ENCODE measurements at places on chromosomes 12 and 14.

GRCh38 chr14:67817750-67818438, 1.5 kb upstream of the ZFYVE26 start:
- no peak for DNase-seq

DNA sequence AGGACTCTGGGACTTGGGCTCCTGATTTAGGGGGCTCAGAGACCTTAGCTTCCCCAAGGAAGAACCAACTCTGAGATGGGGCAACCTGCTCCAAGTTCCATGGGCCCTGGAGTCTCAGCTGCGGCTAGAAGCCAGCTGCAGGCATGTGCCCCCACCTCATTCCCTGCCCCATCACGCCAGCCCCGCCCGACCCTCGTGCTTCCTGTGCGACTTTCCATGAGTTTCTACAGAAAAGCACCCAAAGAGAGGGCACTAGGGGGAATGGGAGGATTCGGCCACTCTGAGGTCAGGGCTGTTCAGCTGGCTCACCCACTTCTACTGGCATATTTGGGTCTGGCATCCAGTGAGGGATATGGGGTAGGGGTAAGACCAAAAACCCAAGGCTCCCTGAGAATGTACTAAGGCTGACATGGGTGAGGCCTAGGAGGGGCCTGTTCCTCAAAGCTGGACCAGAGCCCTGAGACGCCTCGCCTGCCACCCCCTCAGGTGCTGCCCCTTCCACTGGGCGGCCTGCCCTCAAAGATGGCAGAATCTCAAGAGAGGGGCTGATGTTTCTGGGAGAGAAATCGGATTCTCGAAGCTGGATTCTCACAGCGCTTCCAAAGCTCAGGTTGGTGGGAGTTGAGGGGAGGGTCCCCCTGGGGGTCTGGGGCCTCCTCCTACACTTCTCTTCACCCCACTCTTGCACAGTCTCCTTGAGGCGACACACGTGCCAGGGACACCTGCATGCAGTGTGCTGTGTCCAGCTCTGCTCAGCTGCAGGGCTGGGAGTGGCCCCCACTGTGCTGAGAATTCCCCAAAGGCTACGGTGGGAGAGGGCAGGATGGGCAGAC, 22.1 kb downstream of the FAIM2 start:
- no peak for DNase-seq

DNA sequence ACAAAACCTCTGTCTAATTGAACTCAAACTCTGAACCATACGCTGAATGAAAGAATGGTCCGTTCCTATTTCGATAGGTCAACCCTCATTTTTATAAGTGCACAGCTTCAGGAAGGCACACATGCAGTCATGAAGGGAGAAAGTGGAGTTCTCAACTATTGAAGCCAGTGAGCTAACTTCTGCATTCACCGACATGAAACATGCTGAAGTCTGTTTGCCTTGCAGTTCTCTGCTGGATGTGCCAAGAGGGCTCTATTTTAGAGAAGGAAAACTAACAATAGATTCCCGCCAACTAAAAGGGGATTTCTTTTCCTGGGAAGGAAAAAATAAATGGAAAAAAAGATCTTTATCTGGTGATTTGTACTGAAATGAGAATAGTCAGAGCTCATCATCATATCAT, 191.0 kb upstream of the PLEKHG7 start:
- DNase-seq, result no peak

- DNase-seq, result no peak
These were observed 1.8 kb downstream of the OTOGL start for GRCh38 chr12:80101126-80101525.

DNA sequence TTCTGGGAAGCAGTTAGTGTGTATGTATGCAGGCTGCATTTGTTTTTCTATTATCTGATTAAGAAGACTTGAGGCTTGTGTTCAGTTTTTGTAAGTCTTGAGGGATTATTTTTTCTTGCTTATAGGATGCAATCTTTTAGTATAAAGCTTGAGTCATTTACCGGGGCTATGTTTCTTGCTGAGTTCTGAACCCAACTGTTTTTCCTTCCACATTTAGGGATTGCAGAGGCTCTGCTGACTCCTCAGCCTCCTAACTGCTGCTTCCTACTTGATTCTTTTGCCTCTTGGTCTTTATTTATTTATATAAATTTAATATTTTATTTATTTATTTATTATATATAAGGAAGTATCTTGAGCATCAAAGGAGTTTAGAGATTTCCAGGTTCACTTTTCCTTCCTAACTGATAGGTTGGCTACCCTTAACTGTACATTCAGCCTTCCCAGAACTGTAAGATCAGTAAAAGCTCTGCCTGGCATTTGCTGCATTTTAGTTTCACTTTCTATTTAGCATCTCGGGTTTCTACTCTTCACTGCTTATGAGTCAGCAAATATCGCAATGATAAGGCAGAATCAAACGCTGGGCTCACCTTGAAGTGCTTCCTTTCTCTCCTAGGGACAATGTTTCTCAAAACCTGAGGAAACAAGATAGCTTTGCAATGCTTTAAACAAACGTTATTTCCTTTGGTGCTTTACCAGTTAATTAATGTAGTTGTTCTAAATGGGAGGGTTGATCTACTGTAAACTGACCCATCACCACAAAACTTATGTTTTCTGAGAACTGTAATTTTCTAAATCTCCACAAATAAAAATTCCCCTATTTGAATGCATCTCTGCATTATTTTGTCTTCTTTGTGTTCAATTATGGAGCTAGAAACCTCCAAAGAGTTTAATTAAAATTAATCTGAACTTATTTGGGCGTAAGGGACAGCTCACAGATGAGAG, 1183.7 kb upstream of the TMEM132C start:
- DNase-seq, result no peak

GRCh38 chr12:66848967-66849366, 170.1 kb upstream of the GRIP1 start:
- no peak for DNase-seq

DNA sequence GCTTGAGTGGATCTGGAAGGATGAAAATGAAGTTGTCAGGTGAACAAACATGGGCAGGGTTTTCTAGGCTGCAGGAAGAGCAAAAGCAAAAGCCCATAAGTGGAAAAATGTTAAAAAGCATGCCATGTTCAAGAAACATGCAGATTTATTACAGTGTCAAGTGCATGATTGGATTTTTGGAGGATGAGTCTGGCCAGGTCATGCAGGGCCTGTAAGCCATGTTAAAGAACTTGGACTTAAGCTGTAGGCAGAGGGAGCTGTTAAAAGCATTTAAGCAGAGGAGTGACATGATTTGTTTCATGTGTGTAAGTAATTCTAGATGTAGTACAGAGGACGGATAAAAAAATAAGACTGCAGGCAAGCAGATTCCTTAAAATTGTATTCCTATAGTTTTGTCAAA, 16.3 kb upstream of the SINHCAF start:
- no peak for DNase-seq

DNA sequence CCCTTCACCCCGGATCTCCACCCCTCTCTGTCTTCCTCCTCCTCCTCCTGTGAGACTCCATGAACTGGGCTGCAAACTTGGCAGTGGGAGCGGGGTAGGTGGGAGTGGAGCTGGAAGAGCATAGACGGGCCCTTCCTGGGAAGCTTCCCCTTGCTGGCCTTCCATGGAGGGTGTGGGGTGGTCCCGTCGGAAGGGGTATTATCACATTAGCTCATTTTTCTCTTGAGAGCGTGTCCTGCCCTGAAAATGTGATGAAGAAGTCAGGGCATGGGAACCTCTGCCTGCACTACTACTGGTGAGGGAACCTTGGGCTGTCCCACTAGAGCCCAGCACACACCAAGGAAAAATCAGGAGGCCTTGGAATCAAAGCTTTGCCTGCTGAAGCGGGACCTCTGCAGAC, 66.5 kb downstream of the CACNA1C start:
- DNase-seq, result no peak

DNA sequence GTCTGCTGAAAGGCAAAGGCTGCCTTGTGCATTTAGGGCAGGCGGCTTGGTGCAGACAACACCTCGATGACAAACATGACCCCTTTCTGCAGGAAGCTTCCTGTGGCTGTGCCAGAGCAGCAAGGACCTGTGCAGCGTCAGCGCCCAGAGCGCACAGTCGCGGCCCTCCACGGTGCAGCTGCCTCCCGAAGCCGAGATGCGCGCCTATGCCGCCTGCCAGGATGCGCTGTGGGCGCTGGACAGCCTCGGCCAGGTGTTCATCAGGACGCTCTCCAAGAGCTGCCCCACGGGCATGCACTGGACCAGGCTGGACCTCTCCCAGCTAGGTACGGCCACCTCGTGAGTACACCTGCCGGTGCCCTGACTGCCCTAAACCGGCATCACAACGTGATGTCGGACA, 57.3 kb downstream of the ANKRD9 start:
- no peak for DNase-seq

GRCh38 chr14:91244501-91244901, at the start of gene GPR68:
GPR68 (minus strand) TSS chr14:91244704; CDS start chr14:91235050, 9,654 bp downstream.
- no peak for DNase-seq

- peak; percentile 37 for DNase-seq
These were observed 43.5 kb downstream of the ERH start for GRCh38 chr14:69354383-69355153.

DNA sequence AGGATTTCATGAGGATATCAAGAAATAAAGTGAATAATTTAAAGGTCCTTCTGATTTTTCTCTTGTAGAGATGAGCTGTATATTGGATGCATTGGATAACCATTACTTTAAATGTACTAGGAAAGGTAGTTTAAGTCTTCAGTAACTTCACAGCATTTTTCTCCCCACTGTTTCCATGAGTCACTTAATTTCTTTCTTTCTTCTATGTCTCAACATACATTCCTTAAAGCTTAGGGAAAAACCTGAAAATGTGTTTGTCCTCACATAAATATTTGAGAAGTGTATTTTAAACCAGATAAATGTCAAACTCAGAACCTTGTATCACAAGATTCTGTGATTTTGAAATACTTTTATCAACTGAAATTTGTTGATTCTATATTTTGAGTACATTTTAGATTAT, 1970.2 kb upstream of the FLRT2 start:
- DNase-seq, result no peak

GRCh38 chr14:96056509-96057422, 17.6 kb downstream of the C14orf132 start:
- DNase-seq, result no peak

- DNase-seq, result no peak
These were observed 15.0 kb upstream of the AMIGO2 start for GRCh38 chr12:47094804-47095203.

GRCh38 chr12:80187660-80188090, 88.3 kb downstream of the OTOGL start:
- DNase-seq, result no peak
